ENCODE measurements at places on chromosomes 12 and 14. TPM values are rescaled to one million over a fixed set of nuclear protein-coding genes. Genes with fewer than 3 reads are reported as not detected.

GRCh38 chr12:53817021-53817389 is 65.2 kb upstream of the CISTR start:
- H3K27ac ChIP-seq, result no peak overlapping the region
- no peak overlapping the region for H3K4me3 ChIP-seq
- DNase-seq, result no peak
- H3K4me1 ChIP-seq, result peaks cover 14% of the 10 kb centered on the region
- H3K36me3 ChIP-seq, result no peaks in the 10 kb centered on the region
- H3K27me3 ChIP-seq, result no peaks in the 10 kb centered on the region

The GPR84 gene
- total RNA-seq, result not detected

The MSI1 gene
- total RNA-seq, result 1.7 TPM

DNA sequence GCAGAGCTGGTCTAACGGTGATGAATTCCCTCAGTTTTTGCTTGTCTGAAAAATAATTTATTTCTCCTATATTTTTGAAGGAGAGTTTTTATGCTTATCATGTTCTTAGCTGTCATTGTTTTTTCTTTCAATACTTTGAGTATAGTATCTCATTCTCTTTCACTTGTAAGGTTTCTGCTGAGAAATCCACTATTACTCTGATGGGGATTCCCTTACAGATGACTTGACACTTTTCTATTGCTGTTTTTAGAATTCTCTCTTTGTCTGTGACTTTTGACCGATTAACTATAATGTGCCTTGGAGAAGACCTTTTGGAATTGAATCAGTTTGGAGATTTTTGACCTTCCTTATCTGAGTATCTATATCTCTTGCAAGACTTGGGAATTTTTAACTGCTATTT is 139.6 kb downstream of the PRKD1 start:
- no peak overlapping the region for H3K27ac ChIP-seq
- no peaks in the 10 kb centered on the region for H3K27me3 ChIP-seq
- H3K4me1 ChIP-seq, result no peaks in the 10 kb centered on the region
- no peak for DNase-seq
- H3K36me3 ChIP-seq, result no peaks in the 10 kb centered on the region

GRCh38 chr12:118494776-118495175 is 118.4 kb downstream of the SUDS3 start:
- no peak overlapping the region for H3K27ac ChIP-seq
- peaks cover 6% of the 10 kb centered on the region for H3K27me3 ChIP-seq
- no peaks in the 10 kb centered on the region for H3K36me3 ChIP-seq
- H3K4me1 ChIP-seq, result no peaks in the 10 kb centered on the region
- no peak overlapping the region for H3K4me3 ChIP-seq

- H3K27ac ChIP-seq, result no peak overlapping the region
- no peaks in the 10 kb centered on the region for H3K27me3 ChIP-seq
- no peaks in the 10 kb centered on the region for H3K4me1 ChIP-seq
- DNase-seq, result no peak
- H3K36me3 ChIP-seq, result peaks cover 33% of the 10 kb centered on the region
- no peak overlapping the region for H3K4me3 ChIP-seq
Measured at GRCh38 chr12:108525681-108526080, 10.6 kb downstream of the FICD start.

GRCh38 chr12:105109465-105110212 is 2.1 kb downstream of the WASHC4 start:
- H3K4me1 ChIP-seq, result peaks cover 35% of the 10 kb centered on the region
- peaks cover 15% of the 10 kb centered on the region for H3K36me3 ChIP-seq
- H3K4me3 ChIP-seq, result peak overlapping the region; percentile 82
- H3K27ac ChIP-seq, result no peak overlapping the region
- DNase-seq, result no peak

- H3K4me3 ChIP-seq, result no peak overlapping the region
- H3K36me3 ChIP-seq, result no peaks in the 10 kb centered on the region
- H3K27me3 ChIP-seq, result no peaks in the 10 kb centered on the region
- no peak overlapping the region for H3K27ac ChIP-seq
- H3K4me1 ChIP-seq, result no peaks in the 10 kb centered on the region
Measured at GRCh38 chr12:95529693-95530225, 21.5 kb downstream of the USP44 start.

The HSPB8 gene
- 6.0 TPM for total RNA-seq

Data from PC-9 (cell line).